Stimulated activated CD4-positive, alpha-beta T cell treated with anti-CD3 and anti-CD28 coated beads, Interleukin-12 subunit alpha, Interleukin-12 subunit beta, amount 100 ng/mL, for 24 hours (primary cell): ENCODE measurements at places on chromosomes 4 and X.

DNA sequence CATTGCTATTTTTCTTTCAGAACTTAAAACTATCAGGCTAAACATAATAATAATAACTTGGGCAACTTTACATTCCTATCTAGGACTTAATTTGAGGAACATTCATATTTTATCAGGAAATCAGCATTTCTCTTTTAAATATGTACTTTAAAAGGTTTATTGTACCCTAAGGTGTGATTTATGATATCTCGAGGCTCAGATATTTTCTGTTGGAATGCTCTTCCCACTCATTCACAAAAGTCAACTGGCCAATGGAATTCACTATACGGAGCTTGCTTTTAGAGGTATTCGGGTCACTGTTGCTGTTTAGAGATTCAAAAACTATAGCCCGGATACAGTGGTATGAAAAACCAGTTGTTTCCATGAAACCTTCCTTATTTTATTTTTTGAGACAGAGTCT is 328.3 kb downstream of the GBA3 start:
- DNase-seq: no peak

- DNase-seq: no peak
These were observed 20.1 kb downstream of the SLC7A11 start for GRCh38 chr4:138222046-138222445.

- DNase-seq: no peak
These were observed 79.4 kb downstream of the ABLIM2 start for GRCh38 chr4:8079031-8079885.

DNA sequence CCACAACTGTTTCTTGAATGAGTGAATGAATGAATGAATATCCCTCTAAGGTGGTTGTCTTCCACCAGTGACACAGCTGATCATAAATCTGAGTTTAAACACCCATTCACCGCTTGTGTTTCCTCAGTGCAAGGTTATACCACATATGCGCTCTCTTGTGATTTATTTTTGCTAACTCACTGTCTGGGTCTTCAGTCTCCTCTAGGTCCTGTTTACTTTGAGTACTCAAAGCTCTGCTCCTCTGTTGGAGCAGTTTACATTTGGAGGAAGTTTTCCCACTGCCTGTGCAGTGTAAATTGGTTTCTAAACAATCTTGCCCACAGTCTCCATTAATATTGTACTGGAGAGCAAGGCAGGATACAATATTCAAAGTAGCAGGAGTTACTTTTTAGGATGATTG is 212.6 kb upstream of the JADE1 start:
- DNase-seq: no peak

DNA sequence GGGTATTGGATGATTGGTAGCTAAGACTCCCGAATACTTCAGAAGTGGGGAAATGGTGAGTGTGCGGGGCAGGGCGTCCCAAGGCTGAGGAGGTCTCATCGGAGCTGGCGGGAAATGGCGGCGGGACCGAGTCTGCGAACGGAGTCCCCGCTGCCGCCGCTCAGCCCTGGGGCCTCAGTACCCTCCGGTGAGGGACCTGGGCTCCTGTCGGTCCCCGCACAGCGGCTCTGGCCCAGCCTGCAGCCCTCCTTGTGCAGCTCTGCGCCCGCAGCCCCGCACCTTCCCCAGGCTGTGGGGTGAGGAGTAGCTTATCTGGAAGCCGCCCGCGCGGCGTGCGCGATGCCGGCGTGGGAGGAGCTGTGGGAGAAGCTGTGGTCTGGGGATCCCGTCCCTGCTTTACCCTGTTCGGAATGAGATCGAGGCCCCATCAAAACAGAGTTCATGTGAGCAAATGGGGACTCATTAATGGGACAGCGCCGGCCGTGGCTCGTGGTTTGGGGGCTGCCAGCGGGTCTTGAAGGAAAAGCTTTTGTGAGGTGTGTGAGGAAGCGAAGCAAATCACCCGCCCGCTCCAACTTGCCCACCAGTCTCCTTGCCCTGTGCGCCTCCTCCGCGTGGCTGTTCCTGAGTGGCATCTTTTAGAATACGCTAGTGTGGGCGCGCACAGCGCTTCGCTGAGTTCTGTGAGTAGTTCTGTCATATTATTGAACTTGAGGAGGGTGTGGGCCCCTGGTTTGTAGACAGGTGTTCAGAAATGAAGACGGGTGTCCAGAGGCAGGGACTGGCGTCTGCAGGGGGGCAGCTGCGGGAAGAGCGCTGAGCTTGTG is 531 bp downstream of the ZNF141 start:
- peak; percentile 31 for DNase-seq

DNA sequence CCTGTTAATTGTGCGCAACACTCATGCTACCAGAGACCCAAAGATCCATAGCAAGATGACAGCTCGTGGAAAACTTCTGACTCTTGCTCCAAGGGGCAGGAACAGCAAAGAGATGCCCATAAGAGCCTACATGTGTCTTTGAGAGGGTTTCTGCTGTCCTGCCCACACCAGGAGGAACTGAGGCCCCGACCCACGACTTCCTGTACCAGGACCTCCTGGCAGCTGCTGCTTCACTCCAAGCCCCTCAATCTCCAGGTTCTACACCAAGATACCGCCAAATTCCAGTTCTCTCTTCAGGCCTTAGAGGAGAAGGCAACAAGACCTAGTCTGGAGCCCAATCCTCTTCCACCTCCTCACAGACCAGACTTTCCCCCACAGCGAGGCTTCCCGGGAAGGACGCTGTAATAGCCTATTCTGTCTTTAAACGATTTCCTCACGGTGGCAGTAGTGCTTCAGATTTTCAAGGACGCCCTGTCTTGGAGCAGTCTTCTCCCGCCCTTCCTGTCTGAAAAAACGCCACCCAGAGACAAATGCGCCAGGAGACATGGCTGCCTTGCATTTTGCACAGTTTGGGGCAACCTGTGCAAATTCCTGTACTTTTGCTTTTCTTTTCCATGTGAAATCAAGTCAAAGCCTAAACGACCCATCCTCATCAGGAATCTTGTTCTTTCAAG is 230.2 kb upstream of the STK26 start:
- DNase-seq: no peak
